ENCODE measurements at places on chromosomes 1 and 21.

DNA sequence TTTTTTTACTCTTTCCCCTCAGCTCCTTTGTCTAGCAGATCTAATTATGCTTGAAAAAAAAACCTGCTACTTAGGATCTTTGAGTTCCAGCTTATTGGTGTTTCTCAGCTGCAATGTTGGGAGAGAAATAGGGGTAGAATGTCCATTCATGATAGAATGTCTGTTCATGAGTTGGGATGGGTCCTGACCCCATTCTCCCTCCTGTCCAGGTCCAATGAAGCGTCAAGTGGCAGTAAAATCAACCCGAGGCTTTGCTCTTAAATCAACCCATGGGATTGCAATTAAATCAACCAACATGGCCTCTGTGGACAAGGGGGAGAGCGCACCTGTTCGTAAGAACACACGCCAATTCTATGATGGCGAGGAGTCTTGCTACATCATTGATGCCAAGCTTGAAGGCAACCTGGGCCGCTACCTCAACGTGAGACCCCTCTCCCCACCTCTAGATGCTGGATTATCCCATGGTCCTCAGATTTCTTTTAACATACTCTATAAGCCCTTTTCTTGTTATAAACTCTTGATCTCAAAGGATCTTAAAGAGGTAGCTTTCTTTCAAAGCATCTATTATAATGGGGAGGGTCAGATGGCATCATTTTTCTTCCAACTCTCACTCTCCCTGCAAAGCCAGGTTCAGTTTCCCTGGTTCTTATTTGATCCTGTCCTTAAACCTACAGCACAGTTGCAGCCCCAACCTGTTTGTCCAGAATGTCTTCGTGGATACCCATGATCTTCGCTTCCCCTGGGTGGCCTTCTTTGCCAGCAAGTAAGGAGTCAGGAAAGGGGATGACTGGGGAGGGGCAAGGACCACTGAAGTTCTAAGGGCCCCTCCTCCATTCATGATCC lies 11.1 kb downstream of the CERS2 start:
- peaks cover 76% of the 10 kb centered on the region for H3K36me3 ChIP-seq
- no peak overlapping the region for H3K4me3 ChIP-seq
- H3K27ac ChIP-seq, result no peak overlapping the region
- no peaks in the 10 kb centered on the region for H3K4me1 ChIP-seq

DNA sequence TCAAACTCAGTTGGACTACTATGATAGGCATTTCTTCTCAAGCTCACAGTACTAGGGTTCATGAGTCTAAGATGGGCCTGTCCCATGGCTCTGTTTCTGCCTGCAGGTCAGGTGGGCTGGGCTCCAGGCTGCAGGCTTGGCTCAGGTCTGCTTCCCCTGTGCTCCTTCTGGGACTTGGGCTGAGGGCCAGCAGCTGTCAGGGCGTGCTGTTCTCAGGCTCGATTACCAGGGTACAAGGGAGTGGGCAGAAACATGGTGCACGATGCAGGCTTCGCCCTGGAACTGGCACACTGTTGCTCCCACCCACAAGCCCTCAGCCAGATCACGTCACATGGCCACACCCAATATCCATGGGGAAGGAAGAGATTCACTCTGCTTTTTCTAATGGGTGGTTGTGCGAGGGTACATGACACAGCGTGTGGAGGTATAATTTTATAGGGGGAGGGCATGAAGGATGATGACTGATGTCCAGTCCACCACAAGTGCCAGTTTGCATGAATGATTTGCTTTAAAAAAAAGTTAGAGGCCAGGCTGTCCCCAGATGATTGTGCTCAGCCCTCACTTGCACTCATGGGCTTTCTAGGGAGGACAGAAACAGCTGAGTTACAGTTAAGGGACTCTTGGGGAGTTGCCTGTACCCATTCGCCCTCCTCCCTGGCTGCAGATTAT lies 118.0 kb downstream of the ACTL8 start:
- DNase-seq, result no peak
- H3K27ac ChIP-seq, result no peak overlapping the region
- H3K27me3 ChIP-seq, result no peaks in the 10 kb centered on the region
- H3K4me1 ChIP-seq, result no peaks in the 10 kb centered on the region
- H3K4me3 ChIP-seq, result no peak overlapping the region

DNA sequence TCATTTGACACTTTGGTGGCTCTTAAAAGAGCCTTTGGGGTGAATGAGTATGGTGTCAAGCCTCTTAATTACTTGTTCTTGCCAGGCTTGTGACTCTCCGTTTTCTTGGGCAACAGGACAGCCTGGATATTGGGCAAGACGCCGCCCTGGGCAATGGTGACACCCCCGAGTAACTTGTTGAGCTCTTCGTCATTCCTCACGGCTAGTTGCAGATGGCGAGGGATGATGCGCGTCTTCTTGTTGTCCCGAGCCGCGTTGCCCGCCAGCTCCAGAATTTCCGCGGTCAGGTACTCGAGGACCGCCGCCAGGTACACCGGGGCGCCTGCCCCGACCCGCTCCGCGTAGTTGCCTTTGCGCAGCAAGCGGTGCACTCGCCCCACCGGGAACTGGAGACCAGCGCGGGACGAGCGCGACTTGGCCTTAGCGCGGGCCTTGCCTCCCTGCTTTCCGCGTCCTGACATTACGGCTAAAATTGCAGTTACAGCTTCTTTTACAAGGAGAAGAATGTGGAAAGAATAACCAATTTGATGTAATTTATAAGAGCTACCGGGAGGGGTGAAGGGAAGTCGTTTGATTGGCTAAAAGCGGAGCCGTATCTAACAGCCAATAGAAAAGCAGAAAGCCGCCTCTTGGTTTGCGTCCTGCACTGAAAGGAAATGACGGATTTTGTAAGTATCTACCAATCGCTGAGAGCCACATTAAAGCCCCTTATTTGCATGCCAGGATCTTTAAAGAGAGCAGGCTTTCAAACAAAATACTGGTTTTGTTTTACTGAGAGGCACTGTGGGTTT lies 11.7 kb upstream of the BOLA1 start:
- no peaks in the 10 kb centered on the region for H3K36me3 ChIP-seq
- H3K4me3 ChIP-seq, result peak overlapping the region; percentile 92
- H3K27me3 ChIP-seq, result no peaks in the 10 kb centered on the region
- no peaks in the 10 kb centered on the region for H3K4me1 ChIP-seq
- peak overlapping the region; percentile 98 for H3K27ac ChIP-seq

DNA sequence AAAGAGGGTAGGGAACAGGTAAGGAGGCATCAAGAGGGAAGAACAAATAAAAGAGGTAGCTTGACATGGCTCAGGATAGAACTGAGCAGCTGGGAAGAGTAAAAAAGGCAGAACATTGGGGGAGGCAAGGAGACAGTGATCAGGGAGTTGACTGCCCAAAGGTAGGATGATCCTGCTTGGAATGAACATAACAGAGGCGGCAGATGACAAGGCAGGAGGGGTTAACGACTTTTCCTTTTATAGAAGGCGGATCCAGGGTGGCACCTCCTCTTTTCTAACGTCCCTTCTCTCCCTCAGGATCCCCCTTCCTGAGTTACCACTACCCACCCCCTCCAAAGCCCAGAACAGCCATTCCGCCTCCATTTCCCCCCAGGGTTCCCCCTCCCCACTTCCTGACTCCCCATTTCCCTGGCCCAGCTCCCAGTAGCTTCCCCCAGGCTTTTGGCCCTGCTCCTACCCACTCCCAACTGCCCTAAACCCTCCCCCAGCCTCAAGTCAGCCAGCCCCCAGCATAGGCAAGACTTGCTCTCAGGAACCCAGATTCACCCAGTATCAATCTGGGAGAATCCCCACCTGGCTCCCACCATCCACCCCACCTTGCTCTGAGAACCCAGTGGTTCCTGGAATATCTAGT lies 769 bp upstream of the ADAMTS4 start:
- peaks cover 3% of the 10 kb centered on the region for H3K36me3 ChIP-seq
- H3K4me3 ChIP-seq, result no peak overlapping the region
- peaks cover 23% of the 10 kb centered on the region for H3K4me1 ChIP-seq
- peak overlapping the region; percentile 94 for H3K27ac ChIP-seq

- H3K27ac ChIP-seq, result no peak overlapping the region
- H3K36me3 ChIP-seq, result peaks cover 2% of the 10 kb centered on the region
- H3K4me1 ChIP-seq, result peaks cover 17% of the 10 kb centered on the region
- H3K27me3 ChIP-seq, result no peaks in the 10 kb centered on the region
- no peak overlapping the region for H3K4me3 ChIP-seq
- no peak for DNase-seq
Observed at GRCh38 chr1:169479363-169480066, 6.2 kb downstream of the SLC19A2 start.

DNA sequence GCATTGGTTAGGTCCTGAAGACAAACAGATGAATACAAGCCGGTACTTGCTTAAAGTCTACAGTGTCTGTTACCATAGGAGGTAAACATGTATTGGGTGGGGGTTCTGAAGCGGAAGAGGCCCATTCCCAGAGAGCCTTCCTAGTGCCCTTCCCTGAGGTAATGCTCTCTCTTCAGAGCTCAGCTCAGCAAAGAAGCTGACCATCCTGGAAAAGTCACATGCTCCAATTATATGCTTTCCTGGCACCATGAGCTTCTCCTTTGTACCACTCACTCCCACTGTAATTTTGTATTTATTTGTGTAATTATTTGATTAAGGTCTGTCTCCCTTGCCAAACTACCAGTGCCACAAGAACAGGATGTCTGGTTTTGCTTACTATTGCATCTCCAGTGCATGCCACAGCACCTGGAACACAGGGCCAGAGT lies 42.0 kb downstream of the RAB3B start:
- H3K36me3 ChIP-seq, result no peaks in the 10 kb centered on the region
- no peak overlapping the region for H3K4me3 ChIP-seq
- DNase-seq, result no peak
- no peak overlapping the region for H3K27ac ChIP-seq
- no peaks in the 10 kb centered on the region for H3K27me3 ChIP-seq
